ENCODE measurements at places on chromosomes 16 and 17.
A peak's percentile ranks its signal among the peaks of the same experiment; 100 is the strongest.

GRCh38 chr17:8152112-8152775 lies at the start of gene PER1:
TSS of gene PER1 (minus strand) at chr17:8152404. CDS start at chr17:8150706, 1,698 bp downstream.
- peak; percentile 75 for DNase-seq

GRCh38 chr17:17391668-17392370 lies 85.0 kb upstream of the MED9 start:
- DNase-seq = no peak

- no peak for DNase-seq
These were observed 21.1 kb downstream of the NARF start for GRCh38 chr17:82479602-82480001.

GRCh38 chr17:79952265-79952877 lies 83.3 kb downstream of the TBC1D16 start:
- no peak for DNase-seq
